ENCODE measurements at places on chromosomes 6 and 20. TPM values are rescaled to one million over a fixed set of nuclear protein-coding genes. Genes with fewer than 3 reads are reported as not detected.

GRCh38 chr6:147675281-147675680 is 166.8 kb downstream of the SAMD5 start:
- H3K4me3 ChIP-seq: no peak overlapping the region
- H3K36me3 ChIP-seq: no peaks in the 10 kb centered on the region
- H3K27ac ChIP-seq: no peak overlapping the region
- no peaks in the 10 kb centered on the region for H3K27me3 ChIP-seq
- H3K4me1 ChIP-seq: no peaks in the 10 kb centered on the region

DNA sequence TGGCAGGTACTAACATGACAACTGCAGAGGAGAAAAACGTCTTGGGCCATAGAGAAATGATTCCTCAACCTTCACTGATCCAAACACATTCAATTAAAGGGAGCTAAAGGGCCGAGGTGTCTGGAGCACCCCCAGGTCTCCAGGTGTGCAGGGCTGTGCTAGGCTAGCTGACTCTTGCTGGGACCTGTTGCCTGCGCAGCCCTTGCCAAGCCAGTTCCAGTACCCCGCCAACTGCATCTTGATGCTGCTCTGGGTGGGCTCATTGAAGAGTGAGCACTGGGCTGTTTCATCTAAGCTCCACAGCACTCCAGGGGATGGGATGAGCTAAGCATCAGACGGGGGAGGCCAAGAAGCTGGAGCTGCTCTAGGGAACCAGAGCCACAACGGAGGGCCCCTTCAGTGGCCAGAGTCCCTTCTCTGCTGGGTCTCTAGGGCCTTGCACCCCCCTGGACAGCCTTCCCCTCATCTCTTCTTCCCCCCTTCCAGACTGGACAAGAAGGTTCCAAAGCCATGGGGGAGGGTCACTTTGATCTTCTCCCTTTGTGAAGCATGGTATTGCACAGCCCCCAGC is 15.9 kb downstream of the LEMD2 start:
- H3K4me1 ChIP-seq: peaks cover 63% of the 10 kb centered on the region
- peak overlapping the region; percentile 94 for H3K27ac ChIP-seq
- H3K4me3 ChIP-seq: peak overlapping the region; percentile 73
- H3K36me3 ChIP-seq: peaks cover 43% of the 10 kb centered on the region
- H3K27me3 ChIP-seq: peaks cover 4% of the 10 kb centered on the region

Gene MKKS
- 8.4 TPM for total RNA-seq

DNA sequence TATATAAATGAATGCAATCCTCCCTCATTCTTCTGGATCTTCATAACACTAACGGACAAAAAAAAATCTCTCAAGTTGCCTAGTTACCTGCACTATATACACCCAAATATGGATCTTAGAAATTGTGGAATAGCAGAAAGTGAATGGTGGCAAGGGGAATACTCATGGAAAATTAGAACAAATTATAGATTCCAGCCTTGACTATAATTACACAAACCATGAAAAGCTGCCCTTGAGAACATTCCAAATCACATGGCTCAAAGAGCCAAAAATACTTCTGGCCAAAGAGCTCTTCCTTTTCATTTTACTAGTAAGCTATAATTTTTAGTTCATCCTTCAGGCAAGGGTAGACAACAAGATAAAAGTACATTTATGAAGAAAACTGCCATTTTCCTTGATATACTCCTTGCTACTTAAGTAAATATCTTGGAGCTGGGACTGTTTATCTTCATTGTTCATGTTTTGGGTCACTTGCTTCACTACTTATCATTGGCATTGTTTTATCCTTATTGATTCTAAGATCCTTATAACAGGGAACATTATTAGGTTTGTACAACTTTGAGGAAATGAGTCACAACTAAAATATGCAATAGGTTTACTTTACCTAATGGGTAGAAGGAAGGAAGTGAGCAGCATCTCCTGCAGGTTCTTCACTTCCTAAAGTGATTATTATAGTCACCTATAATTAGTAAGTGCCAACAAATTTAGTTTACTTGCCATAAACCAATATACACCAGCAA is 6.4 kb upstream of the MTRES1 start:
- no peak for DNase-seq
- no peaks in the 10 kb centered on the region for H3K36me3 ChIP-seq
- H3K4me3 ChIP-seq: no peak overlapping the region
- peaks cover 6% of the 10 kb centered on the region for H3K4me1 ChIP-seq
- H3K27ac ChIP-seq: no peak overlapping the region
- H3K27me3 ChIP-seq: no peaks in the 10 kb centered on the region

DNA sequence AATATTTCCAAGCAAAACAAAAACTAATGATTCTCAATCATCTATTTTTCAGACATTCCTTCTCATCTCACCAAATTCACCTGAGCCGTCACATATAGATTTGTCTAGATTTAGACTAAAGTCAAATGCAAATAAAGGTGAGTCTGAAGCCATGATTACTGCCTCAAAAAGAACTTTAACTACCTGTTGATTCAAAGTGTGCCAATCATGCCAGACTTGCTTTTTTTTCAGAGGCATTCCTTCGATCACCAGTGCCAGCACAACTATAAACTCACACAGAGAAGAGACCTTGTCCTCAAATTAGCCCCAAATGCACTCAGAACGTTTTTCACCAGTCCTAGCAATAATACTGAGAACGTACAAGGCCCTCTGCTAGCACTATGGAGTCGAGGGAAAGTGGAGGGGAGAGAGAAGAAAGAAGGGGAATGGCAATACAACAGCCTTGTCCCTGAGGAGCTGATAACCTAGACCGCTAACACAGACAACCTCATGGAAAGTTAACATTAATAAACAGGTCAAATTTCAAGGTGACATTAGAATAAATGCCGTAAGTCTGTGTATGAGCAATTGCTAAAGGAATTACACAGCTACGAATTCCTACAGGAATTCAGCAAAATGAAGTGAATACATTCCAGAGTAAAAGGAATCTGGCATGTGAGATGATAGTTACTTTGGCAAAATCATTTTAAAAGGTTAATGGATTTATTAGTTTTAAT is 60.9 kb downstream of the EPB41L2 start:
- peaks cover 30% of the 10 kb centered on the region for H3K4me1 ChIP-seq
- no peak overlapping the region for H3K4me3 ChIP-seq
- H3K27me3 ChIP-seq: peaks cover 1% of the 10 kb centered on the region
- H3K27ac ChIP-seq: no peak overlapping the region
- peaks cover 7% of the 10 kb centered on the region for H3K36me3 ChIP-seq
- no peak for DNase-seq

GRCh38 chr20:33744181-33744580 is 12.4 kb downstream of the ZNF341 start:
- DNase-seq: no peak
- no peak overlapping the region for H3K27ac ChIP-seq
- H3K4me1 ChIP-seq: peaks cover 3% of the 10 kb centered on the region

GRCh38 chr6:142551274-142551811 is 249.5 kb downstream of the ADGRG6 start:
- no peak overlapping the region for H3K4me3 ChIP-seq
- peaks cover 13% of the 10 kb centered on the region for H3K4me1 ChIP-seq
- H3K27me3 ChIP-seq: peaks cover 12% of the 10 kb centered on the region
- no peaks in the 10 kb centered on the region for H3K36me3 ChIP-seq

DNA sequence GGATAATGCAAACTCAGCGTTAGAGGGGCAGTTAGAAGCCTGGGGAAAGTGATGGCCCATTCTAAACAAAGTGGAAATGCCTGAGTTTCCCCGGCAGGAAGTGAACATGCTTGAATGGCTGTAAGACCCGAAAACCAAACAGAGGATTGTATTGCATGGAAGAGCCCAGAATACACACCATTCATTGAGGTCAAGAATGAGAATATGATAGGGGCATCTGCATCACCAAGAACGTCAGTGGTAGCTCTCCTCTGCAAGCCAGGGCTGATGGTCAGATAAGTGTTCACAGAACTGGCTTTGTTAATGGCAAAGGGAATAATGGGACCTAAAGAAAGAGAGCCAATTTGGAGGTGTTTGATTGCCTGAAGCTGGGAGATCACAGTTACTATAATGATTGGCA is 663.4 kb downstream of the KHDRBS2 start:
- H3K4me3 ChIP-seq: no peak overlapping the region
- no peaks in the 10 kb centered on the region for H3K4me1 ChIP-seq
- H3K36me3 ChIP-seq: no peaks in the 10 kb centered on the region
- DNase-seq: no peak
- H3K27ac ChIP-seq: no peak overlapping the region

DNA sequence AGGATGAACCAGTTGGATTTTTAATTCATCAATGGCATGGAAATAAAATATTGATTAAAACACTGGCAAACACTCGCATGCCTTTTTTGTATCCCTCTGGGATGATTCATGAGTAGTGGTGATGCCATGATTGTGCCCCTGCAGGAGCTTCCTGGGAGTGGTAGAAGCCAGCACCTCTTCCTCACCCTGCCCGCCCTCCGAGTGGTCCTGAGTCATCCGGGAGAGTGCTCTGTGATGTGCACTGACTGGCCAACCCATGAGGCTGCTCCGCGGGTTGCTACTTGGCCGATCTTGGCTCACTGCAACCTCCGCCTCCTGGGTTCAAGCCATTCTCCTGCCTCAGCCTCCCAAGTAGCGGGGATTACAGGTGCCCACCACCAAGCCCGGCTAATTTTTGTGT is 27.4 kb downstream of the GJA10 start:
- peaks cover 12% of the 10 kb centered on the region for H3K27me3 ChIP-seq
- H3K27ac ChIP-seq: no peak overlapping the region
- no peaks in the 10 kb centered on the region for H3K4me1 ChIP-seq
- H3K4me3 ChIP-seq: no peak overlapping the region
- H3K36me3 ChIP-seq: no peaks in the 10 kb centered on the region

- H3K4me3 ChIP-seq: no peak overlapping the region
- H3K36me3 ChIP-seq: 0 out of 2 replicates have a peak, but pooled peaks cover 4% of the 10 kb centered on the region
- DNase-seq: no peak
- no peaks in the 10 kb centered on the region for H3K27me3 ChIP-seq
- peaks cover 62% of the 10 kb centered on the region for H3K4me1 ChIP-seq
Observed at GRCh38 chr6:53811082-53811481, 16.3 kb downstream of the LRRC1 start.

Gene RPS18
- total RNA-seq: 2,922 TPM

- no peak overlapping the region for H3K27ac ChIP-seq
- DNase-seq: peak; percentile 62
- H3K27me3 ChIP-seq: peaks cover 1% of the 10 kb centered on the region
- no peaks in the 10 kb centered on the region for H3K36me3 ChIP-seq
Observed at GRCh38 chr6:161434921-161435747, 161.3 kb upstream of the AGPAT4 start.

Gene EDN3
- total RNA-seq: not detected

- peaks cover 29% of the 10 kb centered on the region for H3K4me1 ChIP-seq
- no peak for DNase-seq
- no peaks in the 10 kb centered on the region for H3K27me3 ChIP-seq
- H3K4me3 ChIP-seq: no peak overlapping the region
Observed at GRCh38 chr20:51439160-51439689, 103.3 kb downstream of the NFATC2 start.

DNA sequence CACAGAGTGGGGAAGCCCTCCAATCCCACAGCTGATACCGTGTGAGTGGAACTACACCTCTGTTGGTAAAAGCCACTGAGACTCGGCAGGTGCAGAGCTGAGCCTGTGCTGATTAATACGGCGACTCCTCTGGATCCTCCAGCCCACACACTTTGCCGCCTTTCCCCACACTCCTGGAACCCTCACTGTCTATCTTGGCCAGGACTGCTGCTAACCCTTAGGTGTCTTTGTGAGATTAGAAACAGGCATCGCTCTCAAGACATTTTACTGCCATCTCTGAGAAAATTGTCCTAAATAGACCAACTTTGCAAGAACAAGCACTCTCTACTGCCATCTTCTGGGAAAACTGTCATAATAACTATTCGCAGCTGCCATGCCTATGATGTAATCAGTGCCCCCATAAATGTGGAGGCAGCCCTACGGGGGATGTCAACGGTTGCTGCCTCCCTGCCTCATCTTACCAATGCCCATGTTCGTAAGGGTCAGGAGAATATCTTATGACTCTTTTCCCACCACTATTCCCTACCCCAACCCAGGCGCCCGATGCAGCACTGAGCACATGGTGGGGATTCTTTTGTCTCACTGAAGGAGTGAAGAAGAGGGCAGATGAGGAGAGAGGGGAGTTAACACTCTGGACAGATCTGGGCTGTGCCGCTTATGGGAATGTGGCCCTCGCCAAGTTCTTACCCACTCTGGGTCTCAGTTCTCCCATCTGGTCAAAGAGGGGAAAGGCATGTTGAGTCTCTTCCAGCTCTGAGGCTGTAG is 26.1 kb upstream of the KCNB1 start:
- no peaks in the 10 kb centered on the region for H3K36me3 ChIP-seq
- DNase-seq: peak; percentile 63
- peaks cover 5% of the 10 kb centered on the region for H3K4me1 ChIP-seq
- no peak overlapping the region for H3K4me3 ChIP-seq
- no peak overlapping the region for H3K27ac ChIP-seq
- peaks cover 43% of the 10 kb centered on the region for H3K27me3 ChIP-seq

DNA sequence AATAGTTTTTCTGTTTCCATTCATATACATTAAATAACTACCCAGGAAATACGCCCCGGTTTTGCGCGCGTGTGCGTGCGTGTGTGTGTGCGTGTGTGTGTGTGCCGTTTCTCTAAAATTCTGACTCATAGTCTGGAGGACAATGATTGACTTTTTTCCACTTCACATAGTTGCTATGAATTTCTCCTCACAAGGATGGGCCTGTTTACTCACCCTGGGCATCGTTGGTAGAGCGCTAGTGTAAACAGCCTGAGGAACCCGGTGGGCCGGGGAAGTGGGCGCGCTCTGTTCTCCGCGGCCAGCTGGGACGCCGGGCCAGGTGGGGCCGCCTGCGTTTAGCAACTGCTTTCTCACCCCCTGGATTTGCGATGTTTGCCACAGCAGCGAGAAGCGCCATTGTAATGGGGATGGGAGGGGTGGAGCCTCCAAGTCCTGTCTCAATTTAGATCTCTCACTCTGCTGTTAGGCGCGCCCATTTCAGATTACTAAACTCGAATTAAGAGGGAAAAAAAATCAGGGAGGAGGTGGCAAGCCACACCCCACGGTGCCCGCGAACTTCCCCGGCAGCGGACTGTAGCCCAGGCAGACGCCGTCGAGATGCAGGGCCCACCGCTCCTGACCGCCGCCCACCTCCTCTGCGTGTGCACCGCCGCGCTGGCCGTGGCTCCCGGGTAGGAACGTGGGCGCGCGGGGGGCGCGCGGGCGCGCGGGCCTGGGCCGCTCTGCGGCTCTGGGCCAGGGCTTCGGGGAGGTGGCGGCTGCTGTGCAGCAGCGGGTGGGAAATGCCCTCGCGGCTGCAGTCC is at the start of gene CD109:
Gene CD109 (plus strand): TSS at position 585 of the 803 bp plus-strand sequence. CDS start 13 bp downstream, at position 598.
- H3K27me3 ChIP-seq: no peaks in the 10 kb centered on the region
- H3K4me1 ChIP-seq: peaks cover 69% of the 10 kb centered on the region
- DNase-seq: peak; percentile 78
- peaks cover 33% of the 10 kb centered on the region for H3K36me3 ChIP-seq
- peak within 1 kb of the TSS; percentile 96 for H3K27ac ChIP-seq
- peak within 1 kb of the TSS; percentile 95 for H3K4me3 ChIP-seq
